ENCODE measurements at places on chromosomes 16 and 17.
A peak's percentile ranks its signal among the peaks of the same experiment; 100 is the strongest.

DNA sequence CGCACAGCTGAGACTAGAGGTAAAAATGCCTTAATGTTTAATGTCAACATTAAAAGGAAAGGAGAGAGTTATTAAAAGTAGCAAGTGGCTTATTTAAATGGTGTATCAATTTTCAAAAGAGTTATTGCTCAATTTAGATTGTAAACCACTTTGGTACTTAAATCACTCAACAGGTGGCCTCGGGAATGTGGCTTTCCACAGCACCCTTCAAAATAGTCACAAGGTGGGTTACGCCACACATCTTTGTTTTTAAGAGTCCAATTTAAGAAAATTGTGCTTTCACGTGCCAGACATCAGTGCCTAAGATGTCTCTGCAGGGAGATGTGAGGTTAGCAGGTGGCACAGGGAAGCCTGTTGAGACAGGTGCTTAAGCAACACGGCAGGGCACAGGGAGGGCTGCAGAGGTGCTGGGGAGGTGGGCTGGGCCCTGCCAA lies 27.5 kb upstream of the ADCY7 start:
- no peak for DNase-seq

DNA sequence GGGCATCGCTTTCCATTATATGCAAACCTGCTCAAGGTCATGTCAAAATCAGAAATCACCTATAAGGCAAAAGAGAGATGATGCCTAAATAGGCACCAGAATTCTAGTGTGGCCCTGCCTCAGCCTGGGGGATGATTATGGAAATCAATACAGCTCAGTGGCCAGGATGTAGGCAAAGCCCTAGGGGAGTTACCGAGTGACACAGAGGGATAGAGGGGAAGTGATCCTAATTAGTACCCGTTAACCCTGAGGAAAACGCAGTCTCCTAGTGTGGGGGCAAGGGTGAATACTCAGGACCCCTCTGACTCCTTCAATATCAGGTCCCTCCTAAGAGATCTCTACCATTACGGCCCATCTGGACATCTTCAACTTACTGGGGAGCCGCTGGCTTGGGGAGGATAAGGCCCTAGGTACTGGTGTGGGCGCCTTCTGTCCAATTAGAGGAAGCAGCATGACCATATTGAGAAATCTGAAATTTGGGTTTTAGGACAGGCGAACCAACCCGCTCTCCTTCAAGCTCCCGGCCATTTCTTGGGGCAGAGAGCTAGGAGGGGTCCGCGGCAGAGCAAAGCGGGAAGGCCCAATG lies 725 bp downstream of the NT5C3B start:
- peak; percentile 14 for DNase-seq

DNA sequence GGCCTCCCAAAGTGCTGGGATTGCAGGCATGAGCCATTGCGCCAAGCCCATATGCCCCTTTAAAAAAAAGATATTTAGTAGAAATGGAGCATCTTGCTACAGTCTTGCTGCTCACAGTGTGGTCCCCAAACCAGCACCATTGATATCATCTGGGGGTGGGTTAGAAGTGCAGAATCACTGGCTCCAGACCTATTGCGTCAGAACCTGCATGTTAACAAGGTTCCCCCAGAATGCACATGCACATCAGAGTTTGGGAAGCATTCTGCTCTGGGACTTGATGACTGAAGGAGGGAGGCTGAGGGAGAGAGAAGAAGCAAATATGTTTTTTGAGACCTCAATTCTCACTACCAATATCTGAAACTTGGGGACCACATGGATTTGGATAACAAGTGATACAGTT lies 16.0 kb upstream of the ARL4D start:
- DNase-seq, result no peak

DNA sequence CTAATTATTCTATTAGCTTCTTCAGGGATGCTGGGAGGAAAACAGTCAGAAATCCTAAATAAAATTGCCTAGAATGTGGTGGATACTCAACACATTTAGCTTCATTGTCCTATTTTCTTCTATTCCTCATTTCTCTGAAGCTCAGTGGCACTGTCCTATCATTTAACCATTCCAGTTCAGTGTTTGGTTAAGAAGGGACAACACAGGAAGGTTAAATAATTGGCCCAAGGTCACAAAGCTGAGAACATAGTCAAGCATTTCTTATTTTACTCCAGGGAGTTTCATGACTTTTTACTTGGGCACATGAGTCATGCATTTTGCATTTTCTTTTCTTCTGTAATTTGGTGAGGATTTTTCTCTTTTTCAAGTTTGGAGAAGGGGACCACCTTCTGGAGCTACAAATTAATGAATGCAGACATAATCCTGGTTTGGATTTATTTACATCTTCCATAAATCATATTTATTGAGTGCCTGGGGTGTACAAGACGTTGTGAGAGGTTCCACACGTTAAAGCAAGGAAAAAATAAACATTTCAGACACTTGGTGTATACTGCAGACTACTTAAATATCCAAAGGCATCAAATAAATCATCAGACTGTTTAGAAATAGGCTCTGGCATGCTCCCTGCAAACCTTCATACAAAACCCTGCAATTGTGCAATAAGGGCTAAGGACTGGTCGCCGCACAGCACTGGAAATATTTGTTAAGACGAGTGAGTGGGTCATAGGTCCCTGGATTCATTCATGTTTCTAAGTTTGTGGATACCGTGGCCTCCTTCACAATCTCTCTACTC lies 263.9 kb downstream of the MAF start:
- DNase-seq, result no peak

DNA sequence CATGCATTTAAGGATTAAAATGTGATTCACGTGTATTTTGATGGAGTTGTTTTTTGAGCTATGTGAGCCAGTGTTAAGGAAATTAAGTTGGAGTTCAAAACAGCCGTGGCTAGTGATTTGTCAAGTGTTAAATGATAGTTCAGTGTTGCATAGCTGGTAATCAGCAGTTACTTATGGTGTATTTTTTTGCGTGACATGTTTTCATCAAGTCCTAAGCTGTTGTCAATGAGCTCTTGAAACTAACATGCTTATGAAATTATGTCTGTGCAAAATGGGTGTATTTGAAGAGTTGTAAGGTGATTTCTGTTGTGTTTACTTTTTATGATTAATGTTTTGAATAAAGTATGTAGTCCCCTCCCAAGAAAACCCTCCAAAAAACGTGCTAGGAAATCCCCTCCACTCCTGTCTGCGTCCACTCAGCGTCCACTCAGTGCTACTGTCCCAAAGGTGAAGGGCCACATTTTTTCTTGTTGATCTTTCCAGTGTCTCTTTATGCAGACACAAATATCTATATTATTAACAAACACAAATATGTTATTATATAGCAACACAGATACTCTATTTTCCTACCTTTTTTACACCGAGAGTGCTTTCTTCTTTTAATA lies 30.0 kb downstream of the USP10 start:
- no peak for DNase-seq

- no peak for DNase-seq
Measured at GRCh38 chr16:707062-707538, 1.5 kb upstream of the FBXL16 start.

GRCh38 chr17:27417596-27418365 lies 38.5 kb upstream of the KSR1 start:
- DNase-seq, result no peak

GRCh38 chr17:39757931-39758873 lies 20.5 kb downstream of the GRB7 start:
- no peak for DNase-seq

DNA sequence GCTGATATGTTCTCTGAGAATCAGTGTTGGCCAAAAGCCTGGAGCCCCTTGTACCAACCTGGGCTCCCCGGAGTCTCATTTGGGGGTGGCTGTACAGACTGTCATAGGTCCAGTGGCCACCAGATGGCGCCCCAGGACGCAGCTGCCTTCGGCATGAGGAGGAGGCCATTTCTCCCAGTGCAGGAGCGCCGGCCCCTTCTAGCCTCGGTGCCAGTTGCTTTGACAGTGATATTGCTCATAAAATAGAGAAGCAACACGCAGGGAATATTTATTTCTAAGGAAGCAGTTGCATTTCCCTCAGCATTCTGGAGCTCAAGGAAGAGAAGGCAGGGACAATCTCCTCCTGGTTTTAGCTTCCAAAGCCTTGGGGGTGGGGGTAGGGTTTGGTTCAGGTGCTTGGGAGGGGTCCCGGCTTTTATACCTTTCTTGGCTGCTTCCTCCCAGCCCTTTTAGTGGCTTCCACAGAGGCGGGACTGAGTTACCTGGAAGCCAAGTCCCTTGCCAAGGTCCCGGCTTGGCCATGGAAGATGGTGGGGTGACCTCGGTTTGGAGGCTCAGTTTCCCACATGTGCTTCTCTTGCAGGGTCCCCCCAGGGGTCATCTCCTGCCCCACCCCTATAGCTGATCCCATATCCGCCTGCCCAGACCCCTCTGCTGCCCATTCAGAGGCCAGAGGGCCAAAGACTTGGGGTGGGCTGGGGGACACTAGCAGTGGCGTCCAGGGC lies 117.8 kb upstream of the CDC42EP4 start:
- peak; percentile 87 for DNase-seq

GRCh38 chr17:1067282-1067956 lies 70.5 kb downstream of the TIMM22 start:
- DNase-seq, result no peak

GRCh38 chr16:49994006-49994405 lies 31.0 kb upstream of the CNEP1R1 start:
- no peak for DNase-seq

DNA sequence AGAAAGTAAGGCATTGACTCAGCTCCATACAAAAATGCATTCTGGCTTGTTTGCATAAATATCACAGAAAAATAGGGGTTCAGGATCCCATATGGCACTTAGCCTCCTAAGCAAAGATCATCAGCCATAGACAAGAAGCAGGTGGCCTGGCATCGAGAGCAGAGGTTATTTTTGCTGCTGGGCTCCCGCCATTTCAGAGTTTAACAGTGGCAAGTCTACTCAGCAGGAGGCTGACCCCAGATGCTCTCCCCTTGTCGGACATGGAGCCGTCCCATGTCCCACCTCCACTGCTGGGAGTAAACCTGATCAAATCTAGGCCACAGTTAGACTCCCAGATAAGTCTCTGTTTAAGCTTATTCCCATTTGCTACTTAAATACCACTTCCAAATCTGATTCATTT lies 269.1 kb downstream of the FTO start:
- DNase-seq, result no peak

GRCh38 chr17:10036511-10037061 lies 131.5 kb upstream of the RCVRN start:
- DNase-seq, result no peak

DNA sequence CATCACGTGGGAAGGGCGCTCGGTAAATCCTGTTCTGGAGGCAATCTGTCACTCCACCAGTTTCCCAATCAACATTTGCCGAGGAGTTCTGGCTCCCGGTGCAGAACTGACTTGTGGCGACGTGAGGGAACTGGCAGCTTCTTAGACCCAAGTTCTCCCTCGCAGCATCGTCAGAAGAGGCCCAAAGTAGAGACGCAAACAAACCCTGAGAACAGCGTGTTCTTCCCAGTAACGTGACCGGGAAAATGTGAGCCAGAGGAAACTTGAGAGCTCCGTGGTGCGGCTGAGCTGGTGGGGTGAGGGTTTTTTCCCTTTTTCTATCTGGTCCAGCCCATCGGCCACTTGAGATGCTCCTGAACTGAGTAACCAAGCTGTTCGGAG lies 158.9 kb upstream of the CACNG5 start:
- no peak for DNase-seq

DNA sequence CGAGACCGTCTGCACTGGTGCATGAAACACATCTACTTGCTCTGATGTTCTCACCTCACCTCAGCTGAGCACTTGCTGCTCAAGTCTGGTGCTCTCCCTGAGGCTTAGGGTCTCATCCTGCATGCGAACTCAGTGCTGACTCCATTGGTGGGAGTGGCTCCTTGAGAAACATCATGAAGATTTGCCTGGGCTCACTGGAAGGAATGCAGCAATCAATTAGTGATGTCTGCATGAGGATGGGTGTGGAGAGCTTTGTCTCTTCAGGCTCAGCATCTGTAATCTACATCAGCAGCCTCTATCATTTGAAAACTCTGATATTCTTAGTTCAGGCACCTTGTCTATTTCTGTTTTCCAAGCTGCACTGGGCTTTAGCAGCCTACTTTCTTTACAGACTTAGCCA lies 204.4 kb downstream of the IRF8 start:
- DNase-seq, result no peak

DNA sequence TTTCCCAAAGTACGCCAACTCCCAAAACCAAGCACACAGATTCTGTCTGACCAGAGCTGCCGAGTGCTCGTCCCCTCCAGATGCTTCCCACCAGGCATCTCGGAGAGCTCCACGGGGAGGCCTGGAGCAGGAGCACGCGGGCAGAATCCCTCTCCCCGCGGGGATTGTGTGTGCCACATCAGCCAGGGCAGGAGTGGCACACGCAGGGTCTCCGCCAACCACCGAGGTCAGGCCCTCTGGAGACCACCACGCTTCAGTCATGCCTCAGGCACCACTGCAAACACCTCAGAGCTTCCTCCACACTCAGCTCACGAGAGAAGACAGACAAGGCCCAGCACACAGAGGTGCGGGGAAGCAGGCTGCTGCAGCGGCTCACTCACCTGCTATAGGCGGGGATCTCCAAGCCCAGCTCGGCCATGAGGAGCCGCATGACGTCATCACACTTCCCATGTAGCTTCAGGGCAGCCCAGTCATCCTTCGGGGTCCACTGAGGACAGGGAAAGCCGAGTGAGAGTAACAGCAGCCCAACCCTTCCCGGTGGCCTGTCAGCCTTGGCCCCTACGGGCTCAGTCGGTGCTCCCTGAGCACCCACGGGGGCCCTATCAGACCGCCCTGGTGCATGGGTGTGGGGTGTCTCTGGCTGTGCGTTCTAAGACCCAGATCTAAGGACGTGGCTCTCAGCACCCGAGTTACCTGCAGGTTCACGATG lies 2.3 kb upstream of the PCYT2 start:
- DNase-seq, result no peak

DNA sequence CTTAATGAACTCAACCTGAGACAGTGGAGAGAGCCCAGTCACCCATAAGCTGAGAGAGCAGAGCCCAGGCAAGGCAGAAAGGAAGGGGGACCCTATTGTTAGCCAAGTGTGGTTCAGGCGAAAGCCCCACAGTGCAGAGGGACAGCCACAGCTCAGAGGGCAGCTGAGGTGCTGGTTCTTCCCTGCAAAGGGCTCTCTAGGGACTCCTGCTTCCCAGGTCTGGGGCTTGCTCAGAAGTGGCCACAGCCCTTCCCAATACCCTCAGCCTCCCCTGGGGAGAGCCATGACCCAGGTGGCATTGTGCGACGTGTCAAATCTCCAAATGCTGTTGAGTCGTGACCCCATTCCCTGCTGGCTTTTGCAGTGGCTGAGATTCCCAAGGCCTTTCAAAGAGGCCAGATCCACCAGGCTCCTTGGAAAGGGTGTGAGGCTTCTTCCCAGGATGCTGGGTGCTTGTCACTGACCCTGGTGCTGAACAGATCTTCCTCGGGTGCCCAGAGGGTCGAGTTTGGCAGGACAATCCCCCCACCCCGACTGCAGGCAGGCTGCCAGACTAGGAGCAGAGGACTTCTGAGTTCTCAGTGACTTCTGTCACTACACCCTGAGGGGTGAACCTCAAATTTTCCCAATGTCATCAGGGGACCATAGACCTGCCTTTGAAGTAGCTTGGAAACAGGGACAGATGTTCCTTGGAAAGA lies 2.5 kb upstream of the CCL17 start:
- DNase-seq, result no peak

- no peak for DNase-seq
Measured at GRCh38 chr17:72351884-72352346, 231.1 kb downstream of the SOX9 start.
